Activated naive CD8-positive, alpha-beta T cell treated with anti-CD3 and anti-CD28 coated beads for 36 hours (primary cell): ENCODE measurements at places on chromosomes 12 and 14.

- H3K4me3 ChIP-seq, result no peak overlapping the region
- H3K36me3 ChIP-seq, result peaks cover 4% of the 10 kb centered on the region
- H3K4me1 ChIP-seq, result no peaks in the 10 kb centered on the region
- no peaks in the 10 kb centered on the region for H3K27me3 ChIP-seq
- no peak overlapping the region for H3K27ac ChIP-seq
Measured at GRCh38 chr14:75711105-75711795, 50.2 kb downstream of the TTLL5 start.

GRCh38 chr12:57342207-57342691 is 88.6 kb downstream of the R3HDM2 start:
- no peaks in the 10 kb centered on the region for H3K27me3 ChIP-seq
- H3K36me3 ChIP-seq, result peaks cover 29% of the 10 kb centered on the region
- peak overlapping the region; percentile 48 for H3K27ac ChIP-seq

- peaks cover 12% of the 10 kb centered on the region for H3K4me1 ChIP-seq
- peak; percentile 1 for DNase-seq
Measured at GRCh38 chr14:71933001-71933587, 865 bp downstream of the RGS6 start.

DNA sequence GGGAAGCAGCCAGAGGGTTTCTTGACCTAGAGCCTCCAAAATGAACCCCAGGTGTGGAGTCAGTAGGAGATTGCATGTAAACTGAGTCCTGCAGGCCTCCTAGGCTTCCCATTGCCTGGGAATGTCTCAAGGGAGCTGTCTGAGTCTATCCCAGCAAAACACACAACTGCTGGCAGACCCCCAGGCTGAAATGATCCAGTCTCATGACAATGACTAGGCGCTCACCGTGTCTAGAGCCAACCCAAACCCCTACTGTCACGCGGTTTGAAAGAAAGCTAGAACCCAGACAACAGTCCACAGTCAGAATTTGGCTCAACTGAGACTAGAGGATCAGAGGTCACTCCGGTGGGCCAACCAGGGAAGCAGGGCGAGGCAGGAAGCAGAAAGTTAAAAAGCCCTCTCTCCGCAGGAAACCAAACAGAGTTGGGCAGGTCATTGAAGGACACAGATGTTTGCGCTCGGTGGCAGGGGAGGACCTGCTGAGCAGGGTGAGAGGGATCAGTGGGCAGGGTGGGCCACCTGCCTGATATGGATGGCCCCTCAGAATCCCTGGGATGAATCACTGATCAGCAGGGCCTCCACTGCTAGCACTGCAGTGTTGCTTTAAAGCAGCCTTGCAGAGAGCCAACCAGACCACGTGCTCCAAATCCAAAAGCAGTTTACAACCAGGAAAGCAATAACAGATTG is 23.8 kb downstream of the ACTN1 start:
- H3K27me3 ChIP-seq, result no peaks in the 10 kb centered on the region
- peak overlapping the region; percentile 38 for H3K4me3 ChIP-seq
- peaks cover 43% of the 10 kb centered on the region for H3K36me3 ChIP-seq
- peaks cover 91% of the 10 kb centered on the region for H3K4me1 ChIP-seq

DNA sequence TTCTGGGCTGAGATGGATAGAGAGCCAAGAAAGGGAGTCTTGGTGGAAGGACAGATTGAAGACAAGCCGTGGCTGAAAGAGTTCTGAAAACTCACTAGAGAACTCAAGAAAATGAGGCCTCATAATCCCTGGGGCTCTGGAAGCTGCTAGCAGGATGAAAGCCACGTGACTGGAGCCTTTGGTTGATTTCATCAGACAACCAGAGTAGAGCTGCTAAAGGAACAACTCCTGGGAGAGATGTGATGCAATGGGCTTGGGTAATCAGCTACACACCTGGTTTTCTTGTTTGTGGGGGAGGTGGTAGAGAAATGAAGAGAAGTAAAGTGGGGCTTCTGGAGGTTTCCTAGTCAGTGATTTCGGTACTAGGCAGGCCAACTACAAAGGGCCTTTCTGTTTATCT is 13.4 kb downstream of the CSRNP2 start:
- H3K27ac ChIP-seq, result peak overlapping the region; percentile 0
- no peaks in the 10 kb centered on the region for H3K27me3 ChIP-seq
- H3K4me3 ChIP-seq, result no peak overlapping the region
- no peak for DNase-seq
- peaks cover 6% of the 10 kb centered on the region for H3K4me1 ChIP-seq
- peaks cover 3% of the 10 kb centered on the region for H3K36me3 ChIP-seq

DNA sequence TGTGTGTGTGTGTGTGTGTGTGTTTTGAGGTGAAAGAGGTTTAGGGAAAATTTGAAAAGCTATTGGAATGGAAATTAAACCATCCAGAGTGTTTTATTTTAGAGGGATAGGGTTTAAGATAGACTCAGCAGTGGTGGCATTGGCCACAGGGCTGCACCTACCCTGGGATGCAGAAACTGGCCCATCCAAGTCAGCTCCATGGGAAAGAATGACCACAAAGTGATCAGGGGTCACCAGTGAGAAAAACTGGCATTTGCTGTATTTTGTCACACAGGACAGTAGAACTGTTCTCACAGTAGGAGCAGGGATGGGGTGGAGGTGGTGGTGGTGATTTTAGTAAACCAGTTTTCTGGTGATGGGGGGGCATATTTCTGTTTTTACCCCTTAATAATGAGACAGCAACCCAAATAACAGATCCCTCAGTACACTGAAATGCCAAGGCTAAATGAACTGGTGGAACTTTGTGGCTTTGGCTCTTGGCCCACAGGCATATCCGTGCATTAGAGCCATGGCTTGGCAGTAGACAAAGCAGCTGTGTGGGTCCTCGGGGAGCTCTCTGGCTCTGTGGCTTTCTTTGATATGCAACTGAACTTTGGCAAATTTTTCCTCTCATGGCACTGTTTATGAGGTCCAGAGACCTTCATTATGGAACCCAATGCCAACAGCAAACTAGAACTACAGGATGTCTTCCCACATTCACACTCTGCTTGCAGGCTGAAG is 348.3 kb downstream of the ZFP36L1 start:
- no peak overlapping the region for H3K27ac ChIP-seq
- no peak overlapping the region for H3K4me3 ChIP-seq
- peaks cover 7% of the 10 kb centered on the region for H3K36me3 ChIP-seq
- no peak for DNase-seq
- peaks cover 18% of the 10 kb centered on the region for H3K4me1 ChIP-seq
- no peaks in the 10 kb centered on the region for H3K27me3 ChIP-seq

DNA sequence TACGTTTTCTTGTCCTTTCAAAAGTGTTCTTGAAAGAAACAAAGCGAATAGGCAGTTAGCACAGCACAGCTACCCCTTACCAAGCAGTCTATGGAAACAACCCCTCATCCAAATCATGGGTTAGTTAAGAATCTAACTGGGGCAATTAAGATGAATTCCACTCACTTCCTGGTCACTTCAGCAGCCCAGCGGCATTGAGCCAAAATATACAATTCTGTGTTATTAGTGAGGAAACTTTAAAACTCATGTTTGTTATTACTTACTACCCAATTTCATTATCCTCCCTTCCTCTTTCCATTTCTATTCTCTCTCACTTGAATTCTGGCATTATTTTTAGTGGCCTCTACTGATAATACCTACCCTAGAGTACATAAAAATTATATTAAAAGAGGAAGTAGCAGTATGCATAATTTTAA is 121.4 kb downstream of the PPHLN1 start:
- H3K4me3 ChIP-seq, result no peak overlapping the region
- no peak for DNase-seq
- H3K36me3 ChIP-seq, result peaks cover 60% of the 10 kb centered on the region

GRCh38 chr12:27460471-27460978 is 14.0 kb downstream of the SMCO2 start:
- H3K27ac ChIP-seq, result peak overlapping the region; percentile 88
- peaks cover 49% of the 10 kb centered on the region for H3K4me1 ChIP-seq
- H3K27me3 ChIP-seq, result peaks cover 5% of the 10 kb centered on the region
- no peaks in the 10 kb centered on the region for H3K36me3 ChIP-seq

DNA sequence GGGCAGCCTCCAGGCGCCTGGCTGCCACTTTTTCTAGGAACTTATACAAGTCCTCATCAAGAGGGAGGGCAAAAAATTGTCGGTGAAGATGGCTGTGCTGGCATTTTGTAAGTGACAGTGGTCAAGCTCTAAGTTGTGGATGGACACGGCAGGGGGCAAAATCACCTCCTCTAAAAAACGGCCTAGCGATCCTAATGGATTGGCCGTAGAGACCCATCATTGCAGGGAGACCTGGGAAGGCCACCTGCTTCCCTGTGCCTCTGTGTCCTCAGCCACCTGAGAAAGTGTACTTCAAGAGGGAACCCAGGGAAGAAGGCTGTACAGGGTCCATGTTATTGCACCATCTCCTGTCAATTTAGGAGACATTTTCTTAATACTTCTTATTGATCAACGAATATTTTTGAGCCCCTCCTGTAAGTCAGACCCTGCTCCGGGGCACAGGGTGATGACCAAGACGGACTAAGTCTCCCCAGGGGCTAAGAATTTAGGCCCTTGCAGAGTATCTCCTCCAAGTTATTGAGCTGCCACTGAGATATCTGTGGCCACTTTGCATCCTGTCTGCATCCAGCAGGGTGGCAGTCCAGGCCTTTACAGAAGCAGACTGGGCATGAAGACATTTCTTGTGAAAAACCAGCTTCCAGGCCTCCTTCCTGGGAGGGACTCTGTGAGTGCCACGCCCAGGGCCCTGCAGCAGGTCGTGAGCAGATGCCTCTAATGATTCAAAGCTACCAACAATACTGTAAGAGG is 40.5 kb downstream of the PSMA6 start:
- H3K36me3 ChIP-seq, result no peaks in the 10 kb centered on the region
- peak overlapping the region; percentile 95 for H3K27ac ChIP-seq
- peak; percentile 61 for DNase-seq
- peak overlapping the region; percentile 41 for H3K4me3 ChIP-seq
- peaks cover 29% of the 10 kb centered on the region for H3K4me1 ChIP-seq

DNA sequence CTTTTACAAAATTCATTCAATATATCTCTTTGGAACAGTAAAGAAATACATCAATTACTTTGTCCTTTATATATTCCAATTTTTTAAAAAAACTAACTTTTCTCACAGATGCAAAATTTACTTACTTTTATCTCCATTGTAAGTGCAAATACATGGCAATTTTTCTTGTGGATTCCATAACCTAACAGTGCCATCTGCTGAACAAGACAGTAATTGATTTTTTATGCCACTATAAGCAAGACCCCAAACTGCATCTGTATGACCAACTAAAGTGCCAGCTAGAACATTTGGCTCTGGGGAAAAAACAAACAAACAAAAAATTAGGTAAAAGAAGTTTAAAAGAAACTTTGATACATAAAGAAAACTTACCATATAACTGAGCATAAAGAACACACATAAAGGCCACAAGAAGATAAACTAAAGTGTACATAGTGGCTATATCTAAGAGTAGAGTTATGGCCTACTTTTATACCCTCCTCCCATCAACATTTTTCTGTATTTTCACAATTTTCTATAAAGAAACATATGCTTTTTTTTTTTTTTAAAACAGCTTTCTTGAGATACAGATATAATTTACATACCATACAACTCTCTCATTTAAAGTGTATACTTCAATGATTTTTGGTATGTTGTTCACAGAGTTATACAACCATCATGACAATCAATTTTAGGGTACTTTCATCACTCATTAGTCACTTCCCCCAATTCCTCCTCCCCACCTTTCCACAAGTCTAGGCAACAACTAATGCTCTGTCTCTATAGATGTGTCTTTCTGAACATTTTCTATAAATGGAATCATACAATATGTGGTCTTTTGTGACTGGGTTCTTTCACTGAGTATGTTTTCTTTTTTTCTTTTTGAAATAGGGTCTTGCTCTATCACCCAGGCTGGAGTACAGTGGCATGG is 32.6 kb downstream of the COCH start:
- no peak overlapping the region for H3K27ac ChIP-seq
- no peak for DNase-seq
- peaks cover 6% of the 10 kb centered on the region for H3K36me3 ChIP-seq
- H3K4me3 ChIP-seq, result no peak overlapping the region

- peaks cover 20% of the 10 kb centered on the region for H3K4me1 ChIP-seq
- H3K4me3 ChIP-seq, result no peak overlapping the region
- H3K27ac ChIP-seq, result no peak overlapping the region
- DNase-seq, result peak; percentile 80
- no peaks in the 10 kb centered on the region for H3K27me3 ChIP-seq
- H3K36me3 ChIP-seq, result peaks cover 12% of the 10 kb centered on the region
Measured at GRCh38 chr12:124906606-124907261, 7.7 kb downstream of the UBC start.

- no peaks in the 10 kb centered on the region for H3K36me3 ChIP-seq
- H3K27me3 ChIP-seq, result peaks cover 16% of the 10 kb centered on the region
- no peaks in the 10 kb centered on the region for H3K4me1 ChIP-seq
- H3K27ac ChIP-seq, result no peak overlapping the region
Measured at GRCh38 chr12:98754095-98754494, 109.0 kb downstream of the APAF1 start.

- H3K4me3 ChIP-seq, result peak overlapping the region; percentile 84
- no peak for DNase-seq
- H3K27ac ChIP-seq, result peak overlapping the region; percentile 87
Measured at GRCh38 chr14:102317564-102318248, 1.8 kb upstream of the ZNF839 start.

DNA sequence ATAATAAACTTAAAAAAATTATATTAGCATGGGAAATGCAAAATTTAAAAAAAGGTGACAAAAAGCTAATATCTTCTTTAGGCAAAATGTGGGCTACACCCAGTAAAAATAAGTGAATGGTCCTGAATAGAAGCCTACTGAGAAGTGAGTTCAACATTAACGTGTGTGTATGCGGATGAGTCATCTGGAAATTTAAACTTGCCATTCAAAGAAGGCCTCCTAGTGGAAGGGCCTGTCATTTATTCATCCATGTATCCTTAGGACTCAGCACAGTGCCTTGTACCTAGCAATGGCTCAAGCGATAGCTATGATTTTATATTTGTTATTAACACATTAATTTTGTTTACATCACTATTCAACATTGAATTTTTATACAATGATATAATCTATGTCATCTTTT is 226.2 kb downstream of the NUBPL start:
- H3K36me3 ChIP-seq, result peaks cover 12% of the 10 kb centered on the region
- H3K4me3 ChIP-seq, result no peak overlapping the region
- H3K27ac ChIP-seq, result no peak overlapping the region

- H3K27me3 ChIP-seq, result peaks cover 3% of the 10 kb centered on the region
- DNase-seq, result no peak
- no peak overlapping the region for H3K27ac ChIP-seq
- no peak overlapping the region for H3K4me3 ChIP-seq
- H3K4me1 ChIP-seq, result no peaks in the 10 kb centered on the region
- peaks cover 3% of the 10 kb centered on the region for H3K36me3 ChIP-seq
Measured at GRCh38 chr12:2169940-2170339, 117.2 kb downstream of the CACNA1C start.

- H3K36me3 ChIP-seq, result no peaks in the 10 kb centered on the region
- no peaks in the 10 kb centered on the region for H3K27me3 ChIP-seq
- DNase-seq, result no peak
- no peak overlapping the region for H3K27ac ChIP-seq
Measured at GRCh38 chr12:25761356-25761755, 197.1 kb upstream of the RASSF8 start.

GRCh38 chr12:56061982-56062381 is 18.0 kb upstream of the ERBB3 start:
- H3K27me3 ChIP-seq, result no peaks in the 10 kb centered on the region
- H3K4me3 ChIP-seq, result no peak overlapping the region
- no peaks in the 10 kb centered on the region for H3K36me3 ChIP-seq
- no peak overlapping the region for H3K27ac ChIP-seq
- H3K4me1 ChIP-seq, result peaks cover 2% of the 10 kb centered on the region
